Osteoblast (primary cell): ENCODE measurements at places on chromosomes 2 and 18.

DNA sequence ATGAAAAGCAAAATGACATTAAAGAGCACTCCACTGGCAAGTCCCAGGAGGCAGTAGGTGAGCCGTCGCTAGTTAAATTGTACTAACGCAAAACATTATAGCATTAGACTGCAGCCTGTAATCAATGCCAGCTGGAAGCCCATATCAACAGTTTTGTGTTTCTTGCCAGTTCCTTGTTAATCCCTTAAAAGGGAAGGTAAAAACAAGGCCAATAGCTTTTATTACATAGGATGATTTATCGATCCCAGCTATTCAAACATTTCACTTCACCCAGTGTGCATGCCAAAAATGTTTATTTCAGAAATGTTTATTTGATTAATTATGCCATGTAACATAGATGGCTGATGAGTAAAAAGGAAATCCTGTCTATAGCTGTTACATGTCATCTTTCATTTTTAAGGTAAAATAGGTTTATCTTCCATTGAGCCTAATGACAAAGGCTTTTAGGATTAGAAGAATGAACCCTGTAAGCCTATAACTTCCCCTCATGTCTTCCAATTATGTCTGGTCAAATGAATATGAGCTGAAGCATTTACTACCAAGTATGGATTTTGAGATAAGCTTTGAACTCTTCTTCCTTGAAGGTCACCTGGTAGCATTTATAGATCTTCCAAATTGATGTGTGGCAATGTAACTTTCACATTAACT, 591.2 kb downstream of the RNF144A start:
- DNase-seq, result no peak

GRCh38 chr2:193824474-193824873, 1629.7 kb upstream of the TMEFF2 start:
- DNase-seq, result peak; percentile 29

- no peak for DNase-seq
Observed at GRCh38 chr2:158388159-158388558, 68.4 kb downstream of the CCDC148 start.

GRCh38 chr18:26536032-26536431, 12.3 kb downstream of the KCTD1 start:
- DNase-seq, result no peak

GRCh38 chr18:45518311-45519155, 96.7 kb upstream of the SLC14A2 start:
- DNase-seq, result no peak

DNA sequence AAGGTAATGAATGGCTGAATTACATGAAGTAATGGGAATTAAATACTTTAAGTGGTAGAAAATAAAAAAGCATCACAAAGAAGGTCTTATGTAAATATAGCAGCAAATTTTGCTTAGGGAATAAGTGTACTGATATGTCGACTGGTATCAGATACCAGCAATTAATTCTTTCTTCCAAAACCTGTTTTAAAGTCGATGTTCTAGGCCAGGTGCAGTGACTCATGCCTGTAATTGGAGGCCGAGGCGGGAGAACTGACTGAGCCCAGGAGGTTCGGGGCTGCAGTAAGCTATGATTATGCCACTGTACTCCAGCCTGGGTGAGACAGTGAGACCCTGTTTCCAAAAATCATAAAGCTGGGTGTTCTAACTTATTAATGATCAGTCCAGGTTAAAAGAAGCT, 30.3 kb downstream of the SP3 start:
- no peak for DNase-seq

GRCh38 chr2:169339657-169340056, 22.7 kb downstream of the LRP2 start:
- DNase-seq, result no peak

DNA sequence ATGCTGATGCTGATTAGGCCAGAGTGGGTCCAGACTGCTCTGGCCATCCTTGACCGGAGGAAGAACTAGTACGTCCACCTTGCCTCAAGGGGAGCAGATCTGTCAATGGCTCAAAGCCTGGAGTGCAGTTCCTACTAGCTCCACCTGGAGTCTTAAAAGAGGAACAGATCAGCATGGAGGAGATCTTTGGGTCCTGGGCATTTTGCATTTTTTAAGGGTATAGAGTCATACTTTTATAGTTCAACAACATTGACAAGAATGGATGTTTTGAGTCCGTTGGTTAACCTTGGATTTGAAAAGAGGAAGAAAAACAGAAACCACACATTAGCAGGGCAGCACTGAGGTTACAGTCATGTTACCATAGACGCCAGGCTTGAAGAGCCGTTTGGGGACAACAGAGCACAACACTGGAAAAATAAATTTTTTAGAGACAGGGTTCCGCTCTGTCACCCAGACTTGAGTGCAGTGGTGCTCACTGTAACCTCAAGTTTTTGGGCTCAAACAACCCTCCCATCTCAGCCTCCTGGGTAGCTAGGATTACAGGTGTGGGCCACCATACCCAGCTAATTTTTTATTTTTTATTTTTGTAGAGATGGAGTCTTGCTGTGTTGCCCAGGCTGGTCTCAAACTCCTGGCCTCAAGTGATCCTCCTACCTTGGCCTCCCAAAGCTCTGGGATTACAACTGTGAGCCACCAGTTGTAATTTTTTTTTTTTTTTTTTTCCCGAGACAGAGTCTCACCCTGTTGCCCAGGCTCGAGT, 78.5 kb downstream of the PRKCE start:
- DNase-seq, result no peak

DNA sequence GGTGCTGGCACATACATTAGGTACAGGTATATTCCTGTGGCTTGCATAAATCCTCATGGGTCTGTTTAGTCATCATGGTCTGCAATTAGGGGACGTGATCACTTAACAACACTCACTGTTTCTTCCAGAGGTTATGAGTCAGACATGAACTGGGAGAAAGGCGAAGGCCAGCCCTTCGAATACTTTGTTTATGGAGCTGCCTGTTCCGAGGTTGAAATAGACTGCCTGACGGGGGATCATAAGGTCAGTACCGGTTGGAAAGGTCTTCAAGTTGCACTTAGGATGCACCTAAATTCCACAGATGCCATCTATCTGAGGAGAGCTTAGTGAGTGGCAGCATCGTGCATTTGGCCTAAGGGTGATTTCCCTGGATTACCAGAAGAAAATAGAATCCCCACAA, 76.9 kb downstream of the AOX1 start:
- no peak for DNase-seq

GRCh38 chr2:63058921-63059792, 8.5 kb downstream of the OTX1 start:
- peak; percentile 84 for DNase-seq
